ENCODE measurements at places on chromosomes 7 and 10.
A peak's percentile ranks its signal among the peaks of the same experiment; 100 is the strongest.

DNA sequence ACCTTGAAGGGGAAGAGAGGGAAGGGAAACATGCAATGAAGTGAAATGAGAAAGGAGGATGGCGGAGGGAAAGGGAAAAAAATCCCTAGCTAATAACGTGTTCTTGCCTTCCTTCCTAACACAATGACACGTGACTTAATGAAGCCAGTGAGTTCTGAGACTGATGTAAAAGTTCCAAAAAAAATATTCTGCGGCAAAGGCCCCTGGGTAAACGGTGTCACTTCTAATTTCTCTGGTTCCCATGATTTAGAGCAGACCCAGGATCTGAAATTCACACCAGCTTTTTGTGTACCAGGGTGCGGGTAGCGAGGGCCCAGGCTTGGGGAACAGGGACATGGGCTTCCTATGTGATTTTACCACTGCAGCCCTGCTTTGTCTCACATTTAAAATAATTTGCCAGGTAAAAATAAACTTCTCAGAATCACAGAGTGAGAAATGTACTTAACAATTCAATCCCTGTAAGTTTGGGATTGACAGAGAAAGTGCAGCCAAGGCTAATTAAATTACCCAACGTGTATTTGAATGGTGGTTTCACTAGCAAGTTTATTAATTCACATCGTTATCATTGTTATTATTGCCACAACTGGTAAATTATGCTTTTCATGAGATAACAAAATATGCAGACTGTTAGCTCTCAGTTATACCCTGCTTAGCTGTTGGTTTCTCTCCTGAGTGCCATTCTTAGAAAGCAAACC lies 182.4 kb downstream of the SEM1 start:
- DNase-seq = no peak

DNA sequence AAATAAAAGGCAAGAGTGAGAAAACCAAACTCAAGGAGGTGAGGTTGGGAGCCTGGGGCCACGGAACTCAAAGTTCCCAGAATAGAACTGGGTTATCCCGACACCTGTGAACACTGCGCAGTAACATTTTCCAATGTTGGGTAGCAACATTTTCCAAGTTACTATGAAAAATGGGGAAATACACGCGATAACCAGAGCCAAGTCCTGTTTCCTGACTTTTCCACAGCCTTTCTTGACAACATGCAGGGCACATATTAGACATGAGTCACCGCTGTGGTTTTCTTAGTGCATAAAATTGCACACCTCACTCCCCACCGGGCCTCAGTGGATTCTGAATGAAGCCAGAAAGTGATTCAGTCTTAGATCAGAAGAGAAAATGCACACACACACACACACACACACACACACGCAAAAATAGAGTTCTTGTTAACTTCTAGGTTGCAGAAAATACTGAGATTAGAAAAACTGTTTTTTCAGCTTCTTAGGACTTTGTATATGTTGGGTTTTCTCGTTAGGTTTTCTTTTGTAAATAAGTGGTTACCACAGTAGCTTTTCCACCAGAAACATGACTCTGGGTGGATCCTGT lies 70.0 kb downstream of the CAMK1D start:
- no peak for DNase-seq

GRCh38 chr10:89201345-89202032 lies 5.6 kb downstream of the CH25H start:
- no peak for DNase-seq

GRCh38 chr7:151053096-151053495 lies 4.6 kb downstream of the CDK5 start:
- DNase-seq = peak; percentile 5

- peak; percentile 81 for DNase-seq
Measured at GRCh38 chr7:143463556-143463955, 14.1 kb upstream of the TAS2R41 start.
